Cerebellum (tissue), 4 donors: ENCODE measurements at places on chromosomes 16 and 17. TPM values are rescaled to one million over a fixed set of nuclear protein-coding genes. Genes with fewer than 3 reads are reported as not detected.

TMEM98 gene
- total RNA-seq = 46.9 TPM

DNA sequence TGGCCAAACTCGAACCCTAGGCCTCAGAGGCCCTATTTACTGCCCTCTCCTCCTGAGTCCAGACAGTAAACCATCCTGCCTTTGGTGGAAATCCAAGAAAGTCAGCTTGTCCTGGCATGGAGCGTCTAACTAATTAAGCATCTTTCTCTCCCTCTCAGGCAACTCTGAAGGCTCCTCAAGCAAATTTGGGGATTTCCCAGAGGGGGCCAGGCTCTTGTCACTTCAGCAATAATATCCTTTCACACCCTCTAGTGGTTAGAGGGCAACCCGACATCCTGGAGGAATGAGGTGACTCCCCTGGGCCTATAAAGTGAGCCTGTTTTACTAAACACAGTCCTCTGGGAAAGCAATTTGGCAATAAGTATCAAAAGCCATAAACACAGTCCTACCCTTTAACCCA, 60.4 kb downstream of the NOG start:
- DNase-seq = no peak

GRCh38 chr16:2165861-2166260, 10.3 kb downstream of the TRAF7 start:
- no peak for DNase-seq

TBC1D3D gene
- total RNA-seq = not detected

GRCh38 chr17:78717431-78717980, 64.6 kb downstream of the CYTH1 start:
- peak; percentile 87 for DNase-seq
